ENCODE measurements at places on chromosomes 1 and 21. TPM values are rescaled to one million over a fixed set of nuclear protein-coding genes. Genes with fewer than 3 reads are reported as not detected.

Gene EXTL1
- total RNA-seq = not detected

DNA sequence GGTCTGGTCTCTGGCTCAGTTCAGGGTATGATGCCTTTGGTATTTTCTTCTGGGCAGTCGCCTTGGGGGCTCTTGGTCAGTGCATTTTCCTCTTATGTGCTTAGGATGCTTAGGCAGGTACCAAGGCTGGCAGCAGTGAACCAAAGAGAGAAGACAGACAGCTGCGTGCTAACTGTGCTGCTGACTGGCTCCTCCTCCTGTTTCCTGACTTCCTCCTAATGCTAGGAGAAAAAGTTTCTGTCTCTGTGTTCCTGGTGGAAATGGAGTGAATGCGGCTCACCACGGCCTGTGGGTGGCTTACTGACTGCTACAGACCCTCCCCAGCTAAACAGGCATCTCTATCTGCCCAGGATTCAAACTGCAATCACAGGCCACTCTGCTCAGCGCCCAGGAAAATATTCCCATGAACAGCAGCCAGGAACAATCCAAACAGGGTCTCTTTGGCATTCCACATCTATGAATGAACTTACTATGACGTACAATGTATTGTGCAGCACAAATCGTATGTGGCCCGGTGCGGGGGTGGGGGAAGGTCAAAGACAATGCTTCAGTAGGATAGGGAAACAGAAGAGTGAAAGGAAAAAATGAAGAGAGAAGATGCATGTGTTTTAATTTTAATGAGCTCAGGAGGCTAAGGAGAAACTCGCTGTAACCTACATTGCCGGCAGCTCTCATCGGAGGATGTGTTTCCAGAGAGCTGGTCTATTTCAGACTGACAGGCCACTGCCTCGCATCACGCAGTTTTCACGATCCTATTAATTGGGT lies 2.8 kb downstream of the ABCG1 start:
- no peak for DNase-seq

DNA sequence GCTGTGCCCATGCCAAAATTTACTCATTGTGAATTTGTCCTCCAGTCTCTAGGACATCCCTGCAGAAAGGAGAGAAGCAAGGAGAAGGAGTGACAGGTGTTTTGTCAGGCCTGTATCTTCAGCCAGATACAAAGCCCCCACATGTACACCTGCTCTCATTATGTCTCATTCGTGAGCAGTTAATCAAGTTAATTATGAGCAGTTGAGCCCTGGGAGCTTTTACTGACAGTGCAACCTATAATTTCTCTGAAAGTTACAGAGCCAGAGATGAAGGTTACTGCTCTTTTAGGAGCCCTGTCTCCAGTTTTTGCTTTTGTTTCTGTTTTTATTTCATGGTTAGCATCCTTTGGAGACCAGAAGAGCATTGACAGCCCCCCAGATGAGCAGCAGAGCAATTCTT lies 5.0 kb upstream of the ILDR2 start:
- no peak for DNase-seq

GRCh38 chr1:220834155-220834870 lies 44.9 kb upstream of the HLX start:
- no peak for DNase-seq

- DNase-seq = no peak
These were observed 226.9 kb upstream of the IRF2BP2 start for GRCh38 chr1:234836776-234837357.

DNA sequence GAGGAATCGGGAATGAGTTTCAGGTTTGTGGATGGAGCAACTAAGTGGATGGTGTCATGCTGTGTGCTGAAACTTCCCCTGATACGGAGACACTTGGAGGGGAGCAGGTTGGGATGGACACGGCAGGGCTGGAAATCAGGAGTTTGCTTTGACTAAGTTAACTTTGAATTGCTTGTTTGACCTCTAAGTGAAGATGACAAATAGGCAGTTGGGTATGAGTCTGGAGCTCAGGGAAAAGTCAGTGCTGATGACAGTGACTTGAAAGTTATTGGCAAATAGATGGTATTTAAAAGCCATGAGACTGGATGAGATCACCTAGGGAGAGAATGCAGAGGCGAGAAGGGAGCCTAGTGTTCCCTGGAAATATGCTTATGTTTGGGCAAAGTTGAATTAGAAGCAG lies 12.8 kb upstream of the ZSCAN20 start:
- DNase-seq = no peak

DNA sequence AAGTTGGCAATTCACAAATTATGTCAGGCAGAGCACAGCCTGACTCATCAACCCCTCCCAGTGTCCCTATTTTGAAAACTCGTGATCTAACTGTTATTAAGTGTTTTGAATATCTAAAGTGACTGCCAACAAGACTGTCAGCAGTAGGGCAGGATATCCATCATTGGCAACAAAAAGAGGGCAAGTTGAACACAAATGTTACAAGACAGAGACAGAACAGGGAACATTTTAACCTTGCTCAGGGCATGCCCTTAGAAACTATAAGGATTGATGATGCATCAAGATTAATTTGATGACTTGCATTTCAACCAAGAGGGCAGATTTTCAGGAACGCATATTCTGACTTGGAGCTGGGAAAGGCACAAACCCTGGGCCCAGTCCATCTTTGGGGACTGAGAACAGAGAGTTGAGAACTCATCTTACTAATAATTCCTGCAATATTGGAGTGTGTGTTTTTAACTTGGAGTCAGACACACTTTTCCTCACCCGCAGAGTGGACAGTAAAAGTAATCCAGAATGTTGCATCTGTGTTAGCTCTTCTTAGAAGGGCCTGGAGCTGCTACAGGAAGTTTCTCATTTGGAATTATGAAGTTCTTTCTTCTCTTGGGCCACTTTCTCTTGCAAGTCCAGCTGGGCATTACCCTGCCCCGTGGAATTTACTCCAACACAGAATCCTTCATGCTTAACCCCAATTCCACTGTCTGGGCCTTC lies 317.2 kb downstream of the LTN1 start:
- no peak for DNase-seq

GRCh38 chr1:165734906-165735305 lies 33.8 kb downstream of the TMCO1 start:
- DNase-seq = no peak

DNA sequence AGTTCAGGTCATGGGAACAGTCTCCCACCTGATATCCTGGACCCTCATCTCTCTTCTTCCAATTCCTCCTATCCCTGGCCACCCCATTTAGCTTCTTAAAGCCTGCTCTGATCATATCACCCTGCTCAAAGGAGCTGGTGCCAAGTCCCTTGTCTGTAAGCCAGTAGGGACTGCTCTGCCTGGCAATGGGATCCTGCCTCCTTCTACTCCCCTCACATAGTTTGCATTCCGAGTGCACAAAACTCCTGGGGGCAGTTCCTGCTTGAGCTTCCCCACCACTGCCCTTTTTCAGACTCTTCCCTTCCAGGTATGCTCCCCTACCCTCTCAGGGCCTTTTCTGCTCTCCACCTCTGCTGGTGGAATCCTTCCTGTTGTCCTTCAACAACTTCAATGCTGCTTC lies 48.1 kb downstream of the NGF start:
- DNase-seq = no peak

Gene SLC25A24
- 14.6 TPM for total RNA-seq

DNA sequence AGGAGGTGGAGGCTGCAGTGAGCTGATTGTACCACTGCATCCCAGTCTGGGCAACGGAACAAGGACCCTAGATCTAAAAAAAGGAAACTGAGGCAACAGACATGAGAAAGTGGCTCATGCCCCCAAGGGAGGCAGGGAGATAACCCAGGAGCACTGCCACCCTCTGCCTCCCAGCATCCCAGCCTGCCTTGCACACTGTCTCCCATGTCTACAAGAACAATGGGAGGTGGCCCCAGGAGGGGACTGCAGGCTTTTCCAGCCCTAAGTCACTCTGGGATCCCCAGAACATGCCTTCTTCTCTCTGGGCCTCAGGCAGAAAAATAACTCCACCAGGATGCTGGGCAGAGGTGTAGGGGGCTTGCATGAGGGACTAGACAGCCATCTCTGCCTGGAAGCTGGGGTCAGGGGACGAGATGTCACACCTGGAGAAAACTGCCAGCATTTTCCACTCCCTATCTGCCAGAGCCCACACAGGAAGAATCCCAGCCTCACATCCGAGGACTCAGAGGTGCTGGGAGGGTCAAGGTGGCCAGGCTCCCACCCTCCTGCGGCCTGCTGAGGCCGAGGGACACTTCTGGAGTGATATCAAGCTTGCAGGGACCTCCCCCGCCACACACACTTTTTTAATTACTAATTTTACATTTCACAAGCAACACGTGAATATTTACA lies 21.4 kb downstream of the RUNX3 start:
- DNase-seq = no peak

Data from activated T-helper 1 cell treated with anti-CD3 and anti-CD28 coated beads, Interleukin-12 subunit alpha, Interleukin-12 subunit beta, Interleukin-2, Interleukin-4 antibody, amounts not matched to agents 30 ng/mL and 10 ng/mL and 1 ng/mL, durations not matched to agents 14 hours and 24 hours and 36 hours (primary cell).